ENCODE measurements at places on chromosomes 7 and 10.

DNA sequence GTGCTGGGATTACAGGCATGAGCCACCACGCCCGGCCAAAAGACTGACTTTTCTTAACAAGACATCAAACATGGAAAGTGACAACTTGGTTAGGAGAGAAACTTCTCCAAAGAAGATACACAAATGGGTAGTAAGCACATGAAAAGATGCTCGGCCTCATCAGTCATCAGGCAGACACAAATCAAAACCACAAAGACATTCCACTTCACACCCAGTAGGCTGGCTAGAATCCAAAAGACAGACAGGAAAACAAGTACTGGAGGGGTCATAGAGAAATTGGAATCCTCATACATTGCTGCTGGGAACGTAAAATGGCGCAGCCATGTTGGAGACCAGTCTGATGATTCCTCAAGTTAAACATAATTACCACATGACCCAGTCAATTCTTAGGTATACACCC is 16.4 kb downstream of the SEPHS1 start:
- peak; percentile 41 for DNase-seq

DNA sequence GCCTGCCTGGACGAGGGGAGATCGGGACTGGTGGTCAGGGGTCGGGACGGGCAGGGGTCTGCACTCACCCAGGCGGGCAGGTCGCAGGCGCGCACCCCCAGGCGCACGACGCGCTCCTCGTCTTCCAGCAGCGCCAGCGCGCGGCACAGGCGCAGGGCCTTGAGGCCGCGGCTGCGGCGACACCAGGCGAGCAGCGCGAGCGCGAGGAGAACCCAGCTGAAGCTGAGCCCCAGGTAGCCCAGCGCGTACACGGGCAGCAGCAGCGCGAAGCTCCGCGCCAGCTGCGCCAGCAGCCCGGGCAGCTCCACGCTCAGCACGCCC is 328 bp downstream of the ESYT2 start:
- peak; percentile 80 for DNase-seq

DNA sequence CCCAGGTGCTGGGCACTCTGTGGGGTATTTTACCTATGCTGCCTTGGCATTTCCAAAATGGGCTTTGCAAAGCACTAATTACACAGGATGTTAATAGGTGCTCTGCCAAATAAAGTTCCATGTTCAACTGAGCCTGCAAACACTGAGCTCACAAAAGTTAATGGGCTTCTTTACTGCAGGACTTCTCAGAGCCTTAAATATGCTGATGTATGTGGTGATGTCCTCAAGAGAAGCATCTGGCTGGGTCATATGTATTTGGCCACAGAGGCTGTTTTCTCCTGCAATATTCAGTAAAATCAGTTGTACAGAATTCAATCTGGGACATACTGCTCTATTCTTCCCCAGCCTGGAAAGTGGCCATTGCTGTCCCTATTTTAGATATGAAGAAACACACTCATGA is 31.3 kb downstream of the GRID1 start:
- DNase-seq, result no peak

DNA sequence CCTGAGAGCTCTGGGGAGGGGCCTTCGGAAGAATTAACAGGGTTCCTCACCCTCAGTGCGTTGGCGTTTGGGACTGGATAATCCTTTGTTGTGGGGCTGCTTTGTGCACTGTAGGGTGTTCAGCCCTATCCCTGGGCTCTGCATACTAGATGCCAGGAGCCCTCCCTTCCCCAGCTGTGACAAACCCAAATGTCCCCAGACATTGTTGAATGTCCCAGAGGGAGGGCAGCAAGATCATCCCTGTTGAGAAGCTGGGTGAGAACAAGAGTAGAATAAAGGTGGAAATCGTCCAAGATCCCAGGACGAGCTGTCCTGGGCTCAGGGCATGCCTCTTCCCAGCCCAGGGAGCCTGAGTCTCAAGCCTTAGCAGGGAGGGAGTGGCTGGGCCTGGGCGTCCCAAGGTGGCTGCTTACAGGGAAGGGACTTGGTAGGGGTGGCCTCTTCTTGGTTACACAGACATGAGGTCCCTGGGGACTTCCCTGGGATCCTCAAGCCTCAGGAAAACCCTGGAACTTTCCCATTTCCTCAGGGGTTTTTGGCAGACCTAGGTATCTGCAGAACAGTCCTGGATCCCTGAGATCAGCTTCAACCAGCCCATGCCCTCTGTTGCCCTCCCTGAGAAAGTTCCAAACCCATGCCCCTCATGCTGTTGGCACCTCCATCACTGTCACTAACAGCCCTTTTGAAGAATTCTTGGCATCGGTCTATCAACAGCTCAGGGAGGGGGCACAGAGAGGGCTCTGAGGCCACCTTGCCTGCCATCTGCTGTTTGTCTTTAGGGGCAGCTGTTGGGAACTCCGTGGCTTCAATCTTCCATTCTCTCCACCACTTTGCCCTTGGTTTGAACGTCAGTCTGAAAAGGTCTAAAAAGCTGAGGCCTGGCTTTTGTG is 53.7 kb downstream of the GOLGA7B start:
- peak; percentile 48 for DNase-seq

Data from myocyte (in vitro differentiated cells).